Frontal cortex (tissue), 4 donors: ENCODE measurements at places on chromosomes 7 and 10.

DNA sequence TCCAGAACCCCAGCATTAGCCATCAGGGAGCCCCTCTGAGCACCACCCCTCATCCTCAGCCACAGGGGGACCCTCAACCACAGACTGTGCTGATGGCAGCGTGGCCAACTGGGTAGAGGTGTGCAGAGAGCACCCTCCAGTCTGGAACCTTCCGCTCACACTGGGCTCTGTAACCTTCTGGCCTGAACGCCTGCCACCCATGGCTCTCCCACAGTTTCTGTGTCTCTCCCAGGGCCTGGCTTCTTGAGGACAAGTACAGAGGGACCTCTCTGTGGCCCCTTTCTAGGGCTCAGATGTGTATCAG is 503.0 kb upstream of the MGMT start:
- no peak for DNase-seq

DNA sequence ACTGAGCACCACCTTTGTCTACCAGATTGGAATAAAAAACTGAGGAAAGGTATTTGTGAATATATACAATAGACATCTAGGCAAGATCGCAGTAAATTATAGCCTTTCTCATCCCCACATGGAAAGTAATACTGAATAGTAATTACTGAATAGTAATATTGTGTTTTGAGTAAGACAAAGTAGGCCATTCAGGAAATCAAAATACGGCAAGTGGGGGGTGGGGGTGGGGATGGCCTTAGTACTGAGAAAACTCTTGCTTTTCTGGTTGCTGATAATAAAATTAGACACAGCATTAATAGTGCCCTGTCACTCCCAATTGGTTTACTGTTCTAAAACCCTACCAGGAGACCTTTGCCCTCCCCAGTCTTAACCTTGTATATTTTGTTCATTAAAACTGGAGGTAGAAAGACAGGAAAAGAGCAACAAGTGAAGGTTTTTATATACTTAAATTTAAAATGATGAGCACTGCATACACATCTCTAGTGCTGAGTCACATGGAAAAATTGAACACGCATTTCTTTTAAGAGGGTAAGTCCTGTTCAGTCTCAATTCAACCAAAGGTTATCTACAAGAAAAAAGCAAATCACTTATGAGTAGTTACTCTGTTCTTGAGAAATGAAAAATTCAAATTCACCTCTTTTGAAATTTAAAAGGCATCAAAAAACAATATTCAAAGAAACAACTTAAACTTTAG is 65.6 kb downstream of the IGF2BP3 start:
- no peak for DNase-seq

DNA sequence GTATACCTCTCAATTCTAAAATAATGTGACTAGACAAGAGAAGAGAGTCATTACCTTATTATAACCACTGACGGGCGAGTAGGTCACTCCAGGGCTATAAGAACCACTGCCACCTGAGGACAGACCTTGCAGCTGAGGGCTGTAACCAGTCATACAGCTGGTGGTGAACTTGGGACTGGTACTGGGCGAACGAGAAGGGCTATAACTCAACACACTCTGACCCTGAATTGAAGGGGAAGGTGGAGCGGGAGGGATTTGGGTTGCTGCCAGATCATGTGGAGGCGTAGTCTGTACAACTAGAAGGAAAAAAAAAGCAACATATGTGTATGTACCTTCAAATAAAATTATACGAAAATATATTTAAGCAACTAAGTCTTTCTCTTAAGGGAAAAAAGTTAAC is 3.4 kb downstream of the TMEM209 start:
- DNase-seq = no peak

DNA sequence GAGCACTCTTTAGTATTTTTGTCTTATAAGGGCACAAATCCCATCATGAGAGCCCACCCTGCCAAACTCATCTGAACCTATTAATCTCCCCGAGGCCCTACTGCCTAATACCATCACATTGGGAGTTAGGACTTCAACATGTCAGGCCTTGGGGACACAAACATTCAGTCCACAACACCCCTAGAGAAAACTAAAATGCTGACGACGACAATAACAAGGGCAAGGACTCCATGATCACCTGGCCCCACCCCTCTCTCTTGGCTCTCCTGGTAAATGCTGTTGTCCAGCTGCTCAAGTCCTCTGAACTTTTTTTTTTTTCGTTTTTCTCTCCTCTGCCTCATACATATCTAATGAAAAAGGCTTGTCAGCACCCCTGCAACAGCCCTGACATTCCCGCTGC is 118.8 kb upstream of the MKI67 start:
- DNase-seq = no peak

GRCh38 chr10:86536294-86536861 is 14.8 kb upstream of the WAPL start:
- no peak for DNase-seq
